ENCODE measurements at places on chromosomes 11 and 22.

DNA sequence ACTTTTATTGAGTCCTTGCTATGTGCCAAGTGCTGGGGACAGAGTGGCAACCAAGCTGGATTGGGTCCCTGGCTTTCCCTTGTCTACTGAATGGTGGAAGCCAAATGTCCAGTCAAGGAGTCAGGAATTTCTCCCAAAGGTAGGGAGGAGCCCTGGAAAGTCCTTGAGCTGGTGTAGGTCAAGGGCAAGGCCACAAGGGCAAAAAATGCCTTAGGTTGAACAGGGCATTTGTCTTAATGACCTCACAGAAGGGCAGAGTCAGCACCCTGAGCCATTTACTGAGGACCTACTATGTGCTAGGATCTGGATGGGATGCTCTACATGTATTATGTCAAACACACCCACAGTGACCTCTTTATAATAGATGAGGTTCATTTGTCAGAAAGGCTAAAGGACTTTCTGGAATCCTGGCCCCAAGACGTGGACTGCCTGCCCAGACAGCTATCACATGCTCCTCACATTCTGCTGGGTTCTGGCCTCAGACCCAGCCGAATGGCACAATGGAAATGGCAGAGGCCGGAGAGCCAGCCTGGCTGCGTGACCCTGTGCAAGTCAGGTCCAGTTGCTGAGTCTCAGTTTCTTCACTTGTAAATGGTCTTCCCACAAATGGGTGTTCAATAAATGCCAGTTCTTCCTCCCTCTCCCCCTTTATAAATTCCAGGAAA lies 17.7 kb downstream of the MOGAT2 start:
- no peak for DNase-seq

DNA sequence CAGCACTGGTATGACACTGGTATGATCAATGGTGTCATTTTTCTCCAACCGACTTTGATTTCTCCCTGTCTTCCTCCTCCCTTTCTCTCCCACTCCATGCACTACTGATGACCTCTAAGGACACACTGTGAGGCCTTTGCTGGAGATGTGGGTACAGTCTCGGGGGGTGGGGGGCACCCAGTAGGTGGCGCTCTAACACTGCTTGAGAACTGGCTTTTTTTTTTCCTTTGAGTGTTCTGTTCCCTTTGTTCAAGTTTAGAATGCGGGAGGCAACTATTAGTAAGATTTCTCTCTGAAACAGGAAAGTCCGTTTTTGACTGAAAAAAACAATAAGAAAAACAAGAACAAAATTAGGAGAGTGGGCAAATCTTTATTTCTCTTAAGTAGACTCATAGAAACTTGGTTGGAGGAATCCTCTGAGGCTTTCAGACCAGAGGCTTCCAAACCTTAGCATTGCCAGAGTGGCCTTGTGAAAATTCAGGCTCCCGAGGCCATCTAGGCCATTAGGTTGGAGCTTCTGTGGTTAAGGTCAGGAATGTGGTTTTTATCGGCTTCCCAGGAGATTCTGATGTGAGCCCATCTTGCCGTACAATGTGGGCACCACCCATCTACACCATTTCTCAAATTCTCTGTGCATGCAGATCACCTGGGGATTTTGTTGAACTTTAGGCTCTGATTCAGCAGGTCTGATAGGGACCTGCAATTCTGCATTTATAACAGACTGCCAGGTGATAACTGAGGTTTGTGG lies 43.2 kb downstream of the PANX1 start:
- DNase-seq: peak; percentile 69

DNA sequence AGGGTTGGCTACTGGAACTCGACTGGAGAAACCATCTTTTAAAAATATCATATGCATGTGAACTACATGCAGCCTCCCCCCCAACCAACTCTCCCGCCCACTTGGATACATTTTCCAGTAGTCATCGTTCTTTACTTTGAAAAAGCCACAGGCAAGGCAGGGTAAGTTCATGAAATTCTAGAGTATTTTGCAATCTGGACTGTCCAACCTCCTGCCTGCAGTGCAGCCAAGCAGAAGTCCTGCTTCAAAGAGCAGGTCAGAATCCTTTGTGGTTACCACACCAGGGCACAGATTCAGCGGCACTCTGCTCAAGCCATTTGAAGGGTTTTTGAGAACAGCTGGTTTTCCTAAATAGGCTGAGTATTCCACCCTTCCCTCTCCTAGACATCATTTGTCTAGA lies 12.1 kb downstream of the ELF5 start:
- DNase-seq: no peak

DNA sequence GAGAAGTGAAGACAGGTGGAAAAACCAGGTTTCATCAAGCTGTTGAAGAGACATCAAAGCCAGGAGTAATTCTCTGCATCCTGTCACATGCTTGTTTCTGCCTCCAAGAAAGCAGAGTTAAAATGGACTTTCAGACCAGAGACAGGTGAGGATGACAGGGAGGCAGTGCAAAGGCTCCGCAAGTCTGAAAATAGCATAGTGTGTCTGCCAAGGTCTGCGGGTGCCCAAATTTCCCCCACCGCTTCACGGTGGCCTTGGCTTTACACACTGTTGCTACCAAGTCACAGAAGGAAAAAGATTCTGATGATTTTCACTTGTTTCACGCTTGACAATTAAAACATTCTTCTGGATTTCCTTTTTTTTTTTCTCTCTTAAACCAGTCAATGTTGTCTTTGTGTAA lies 44.2 kb downstream of the SNX19 start:
- DNase-seq: peak; percentile 50

- DNase-seq: no peak
These were observed 21.3 kb downstream of the IFITM10 start for GRCh38 chr11:1728931-1729691.

DNA sequence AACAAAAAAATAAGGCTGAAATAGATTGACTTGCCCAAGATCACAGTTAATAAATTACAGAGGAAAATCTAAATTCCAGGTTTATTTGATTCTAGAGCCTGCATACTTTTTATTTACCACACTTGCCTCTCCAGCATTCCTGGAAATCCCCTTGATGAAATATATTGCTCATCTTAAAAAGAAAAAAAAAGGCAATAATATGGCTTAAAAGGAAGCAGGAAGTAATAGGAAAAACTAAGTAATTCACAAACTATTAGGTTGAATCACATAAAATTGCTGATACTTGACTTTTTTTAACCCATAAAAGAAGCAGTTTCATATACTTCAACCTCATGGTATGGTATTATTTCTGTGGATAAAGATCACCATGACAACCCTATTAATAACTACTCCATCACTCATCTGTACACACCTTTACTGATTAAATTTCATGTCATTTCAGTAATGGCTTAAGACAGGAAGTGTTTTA lies 52.9 kb downstream of the COPB1 start:
- no peak for DNase-seq

All from cerebellar cortex (tissue), 1 donor.